ENCODE measurements at places on chromosomes 7 and 10.

- DNase-seq: no peak
Measured at GRCh38 chr7:77458786-77459185, 42.6 kb upstream of the GSAP start.

- DNase-seq: no peak
Measured at GRCh38 chr10:101233443-101233842, 4.2 kb upstream of the LBX1 start.

GRCh38 chr7:134140889-134141867 lies 14.0 kb downstream of the LRGUK start:
- no peak for DNase-seq

DNA sequence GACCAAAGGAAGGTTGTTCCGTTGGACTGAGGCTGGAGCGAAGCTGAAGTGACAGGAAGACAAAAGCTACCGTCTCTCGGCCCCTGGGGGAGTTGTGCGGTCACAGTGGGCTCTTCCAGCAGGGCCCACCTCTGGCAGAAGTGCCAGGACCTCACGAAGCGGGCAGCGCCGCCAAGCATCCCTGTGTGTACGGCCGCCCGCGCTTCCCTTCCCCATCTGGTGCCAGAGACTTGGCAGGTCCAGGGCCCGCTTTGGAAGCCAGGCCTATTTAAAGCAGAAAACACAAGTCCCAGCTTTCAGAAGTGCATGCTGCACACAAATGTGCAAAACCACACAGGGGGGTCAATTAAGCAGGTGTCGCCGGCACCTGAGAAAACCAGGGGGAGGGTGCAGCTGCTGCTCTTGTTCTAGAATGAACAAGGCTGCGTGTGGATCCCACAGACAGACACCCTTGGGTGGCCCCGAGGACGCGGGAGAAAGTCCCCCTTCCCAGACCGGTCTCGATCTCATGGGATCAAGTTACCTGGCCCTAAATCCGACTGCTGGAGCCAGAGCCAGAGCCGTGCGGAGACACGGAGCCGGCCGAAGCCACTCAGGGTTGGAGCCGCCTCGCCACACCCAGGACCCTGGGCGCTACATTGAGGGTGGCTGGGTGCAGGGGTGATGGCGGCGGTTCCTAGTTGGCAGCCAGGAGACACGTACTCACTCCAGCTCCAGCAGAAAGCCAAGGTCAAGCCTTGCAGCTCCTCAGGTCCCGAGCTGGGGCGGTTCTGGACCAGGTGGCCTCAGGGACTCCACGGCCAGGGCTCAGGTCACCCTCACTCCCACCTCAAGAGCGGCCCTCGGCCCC lies 51.8 kb upstream of the PPP2R2D start:
- no peak for DNase-seq

- DNase-seq: no peak
Measured at GRCh38 chr7:23242321-23242720, 4.3 kb upstream of the GPNMB start.

DNA sequence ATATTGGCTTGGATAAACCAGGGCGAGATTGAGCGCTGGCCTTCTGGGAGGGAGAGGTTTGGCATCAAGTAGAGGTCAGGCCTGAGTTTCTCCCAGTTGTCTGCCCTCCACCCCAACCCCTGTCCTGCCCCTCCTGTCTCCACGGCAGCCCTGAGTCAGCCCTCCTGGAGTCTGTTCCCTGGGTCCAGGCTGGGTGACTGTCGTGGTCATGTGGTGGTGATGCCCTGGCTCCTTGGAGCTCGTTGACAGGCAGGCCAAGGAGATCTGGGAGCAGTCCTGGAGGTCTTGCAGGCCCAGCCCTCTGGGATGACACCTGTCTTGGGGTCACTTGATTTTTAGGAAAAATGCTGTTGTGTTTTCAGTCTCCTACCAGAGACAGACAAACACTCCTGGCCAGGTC lies 53.6 kb upstream of the PODXL start:
- DNase-seq: no peak

DNA sequence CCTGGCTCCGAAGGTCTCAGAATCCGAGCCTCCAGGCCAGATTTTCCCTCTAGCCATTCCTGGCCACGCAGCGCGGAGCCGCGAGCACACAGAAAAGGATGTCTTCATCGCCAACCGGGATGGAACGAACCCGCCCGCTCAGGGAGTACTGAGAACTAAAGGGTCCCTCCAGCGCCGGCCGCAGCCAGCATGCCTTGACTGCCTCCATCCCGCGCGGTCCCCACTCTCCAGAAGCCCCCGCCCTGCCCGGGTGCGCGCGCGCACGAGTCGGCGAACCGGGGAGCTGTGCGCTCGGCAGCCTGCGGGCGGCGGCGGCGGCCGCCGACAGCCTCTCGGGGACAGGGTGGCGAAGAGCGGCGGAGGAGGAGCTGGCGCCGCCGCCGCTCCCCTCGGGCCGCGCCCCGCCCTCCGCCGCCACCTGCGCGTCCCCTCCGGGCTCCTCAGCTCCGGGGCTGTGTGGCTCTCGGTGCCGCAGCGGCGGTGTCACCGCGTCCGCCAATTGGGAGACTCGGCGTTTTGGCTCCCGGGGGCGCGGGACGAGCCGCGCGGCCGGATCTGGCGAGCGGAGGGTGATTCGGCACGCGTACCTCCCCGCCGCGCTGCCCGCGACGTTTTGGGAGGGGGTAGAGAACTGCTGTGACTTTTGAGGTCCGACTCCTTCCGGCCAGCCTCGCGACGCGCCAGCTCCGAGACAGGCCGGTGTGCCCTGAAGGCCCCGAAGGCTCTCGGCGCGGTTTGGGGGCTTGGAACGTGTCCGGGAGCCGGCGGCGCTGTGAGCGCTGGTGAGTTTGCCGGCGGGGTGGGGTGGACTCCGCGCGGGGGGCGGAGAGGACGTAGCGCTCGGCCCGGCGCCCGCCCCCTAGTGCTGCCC lies 453 bp upstream of the GALNT17 start:
- no peak for DNase-seq

GRCh38 chr7:113199136-113199535 lies 80.8 kb upstream of the SMIM30 start:
- no peak for DNase-seq

DNA sequence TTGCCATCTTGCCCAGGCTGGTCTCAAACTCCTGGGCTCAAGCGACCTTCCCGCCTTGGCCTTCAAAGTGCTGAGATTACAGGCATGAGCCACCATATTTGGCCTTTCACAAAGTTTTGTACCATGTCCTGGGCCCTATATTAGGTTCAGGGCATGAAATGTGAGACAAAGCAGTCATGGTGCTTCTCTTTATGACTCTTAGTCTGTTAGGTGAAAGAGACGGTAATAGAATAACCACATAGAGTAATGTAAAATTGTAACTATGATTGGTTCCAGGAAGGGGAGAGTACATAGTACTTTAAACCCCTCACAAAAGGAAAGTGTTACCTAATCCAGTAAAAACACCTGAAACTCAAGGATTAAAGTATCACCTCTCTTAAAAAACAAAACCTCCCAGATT lies 144.7 kb downstream of the SPAG6 start:
- no peak for DNase-seq

DNA sequence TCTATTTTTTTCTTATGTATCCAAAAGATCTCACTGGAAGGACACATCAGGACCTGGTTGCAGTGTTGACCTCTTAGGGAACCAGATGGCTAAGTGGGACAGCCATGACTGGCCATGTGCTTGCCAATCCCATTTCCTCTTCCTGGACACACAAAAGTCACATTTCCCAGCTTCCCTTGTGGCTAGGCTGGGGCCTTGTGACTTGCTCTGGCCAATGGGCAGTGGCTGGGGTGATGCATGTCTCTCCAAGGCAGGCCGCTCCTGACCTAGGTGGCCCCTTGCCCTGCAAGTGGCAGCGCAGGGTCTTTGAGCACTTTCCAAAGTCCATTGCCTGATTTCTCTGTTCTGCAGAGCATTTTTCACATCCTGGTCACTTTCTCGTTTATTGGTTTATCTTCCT lies 41.7 kb upstream of the HSPA12A start:
- no peak for DNase-seq

DNA sequence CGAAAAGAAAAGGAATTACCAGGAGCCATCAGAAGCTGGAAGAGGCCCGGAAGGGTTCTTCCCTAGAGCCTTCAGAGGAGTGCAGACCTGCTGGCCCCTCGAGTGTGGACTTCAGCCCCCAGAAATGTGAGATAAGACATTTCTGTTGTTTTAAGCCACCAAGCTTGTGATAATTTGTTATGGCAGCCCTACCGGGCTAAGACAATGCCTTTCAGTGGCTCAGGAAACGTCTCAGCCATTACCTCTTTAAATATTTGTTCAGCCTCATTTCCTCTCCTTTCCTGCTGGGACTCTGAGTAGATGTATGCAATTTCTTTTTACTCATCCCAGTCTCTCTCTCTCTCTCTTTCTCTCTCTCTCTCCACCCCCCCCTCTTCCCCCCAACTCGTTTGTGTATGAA lies 174.7 kb upstream of the GRB10 start:
- DNase-seq: no peak

DNA sequence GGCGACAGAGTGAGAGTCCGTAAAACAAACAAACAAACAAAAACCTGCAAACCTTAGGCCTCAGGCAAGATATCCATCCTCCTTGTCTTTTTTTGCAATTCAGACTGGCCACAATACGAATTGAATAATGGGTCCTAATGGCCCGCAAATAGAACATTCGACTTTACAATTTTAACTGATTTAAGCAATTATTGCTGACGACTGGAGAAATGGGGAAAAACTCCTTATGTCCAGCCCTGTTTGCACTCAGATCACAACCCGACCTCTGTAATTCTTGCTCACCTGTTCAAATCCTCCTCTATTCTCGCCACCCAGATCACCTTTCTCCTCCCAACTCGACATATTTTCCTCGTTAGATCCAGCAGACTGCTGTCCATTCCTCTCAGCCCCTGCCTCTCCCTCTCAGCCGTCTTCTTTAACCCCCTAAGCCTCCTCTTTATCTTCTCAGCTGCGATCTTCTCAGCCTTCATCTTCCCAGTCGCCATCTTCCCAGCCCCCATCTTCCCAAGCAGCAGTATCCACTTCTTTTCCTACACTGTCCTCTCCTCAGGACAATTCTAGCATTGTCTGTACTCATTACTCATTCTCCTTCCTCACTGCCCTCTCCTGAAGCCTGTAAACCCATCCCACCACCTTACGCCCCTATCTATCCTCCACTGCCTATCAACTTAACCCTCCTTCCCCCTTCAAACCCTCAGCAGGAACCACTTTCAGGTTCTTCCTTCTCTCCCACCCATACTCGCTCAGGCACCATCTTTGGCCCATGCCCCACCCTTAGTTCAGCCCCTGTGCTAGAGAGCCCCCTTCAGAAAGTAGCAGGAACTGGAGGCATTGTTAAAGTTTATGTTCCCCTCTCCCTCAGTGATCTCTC lies 61.8 kb downstream of the LRRC17 start:
- no peak for DNase-seq
